ENCODE measurements at places on chromosomes 7 and 10.

GRCh38 chr7:90345595-90346335 lies 751 bp upstream of the GTPBP10 start:
- peak; percentile 32 for DNase-seq

DNA sequence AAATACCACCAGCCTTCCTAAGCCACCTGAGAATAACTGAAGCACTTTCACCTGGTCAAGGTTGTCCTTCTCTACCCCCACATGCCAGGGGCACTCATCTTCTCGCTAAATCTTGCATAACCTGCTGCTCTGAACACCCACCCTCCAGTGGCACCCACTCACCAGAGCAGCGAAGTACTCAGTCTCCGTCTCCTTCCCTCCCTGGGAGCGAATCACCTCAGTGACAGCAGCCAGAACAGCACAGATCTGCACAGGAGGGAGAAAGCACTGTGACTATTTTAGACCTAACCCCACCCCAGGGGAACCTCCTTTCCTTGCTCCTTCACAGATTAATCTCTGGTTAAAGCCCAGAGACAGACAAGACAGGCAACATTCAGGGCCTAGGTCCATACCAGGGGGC lies 5.1 kb downstream of the RRP12 start:
- DNase-seq, result no peak

DNA sequence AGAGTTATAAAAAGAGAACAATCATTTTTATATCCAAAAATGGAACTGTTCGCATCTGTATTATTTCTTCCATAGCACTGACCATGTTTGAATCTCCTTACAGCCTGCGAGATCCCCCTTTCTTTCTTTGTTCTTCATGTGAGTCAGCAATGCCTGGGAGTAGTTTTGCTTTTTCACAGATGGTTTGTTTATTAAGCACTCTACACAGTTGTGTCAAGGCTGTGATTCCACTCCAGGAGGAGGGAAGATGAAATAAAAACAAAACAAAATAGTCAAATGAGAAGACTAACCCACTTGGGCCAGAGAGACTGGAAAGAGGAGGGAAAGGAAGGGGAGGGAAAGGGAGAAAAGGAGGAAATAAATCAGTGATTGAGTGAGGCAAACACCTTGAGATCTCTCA lies 7.8 kb downstream of the LIPF start:
- no peak for DNase-seq

GRCh38 chr7:94375691-94376090 lies 19.0 kb upstream of the COL1A2 start:
- peak; percentile 77 for DNase-seq

DNA sequence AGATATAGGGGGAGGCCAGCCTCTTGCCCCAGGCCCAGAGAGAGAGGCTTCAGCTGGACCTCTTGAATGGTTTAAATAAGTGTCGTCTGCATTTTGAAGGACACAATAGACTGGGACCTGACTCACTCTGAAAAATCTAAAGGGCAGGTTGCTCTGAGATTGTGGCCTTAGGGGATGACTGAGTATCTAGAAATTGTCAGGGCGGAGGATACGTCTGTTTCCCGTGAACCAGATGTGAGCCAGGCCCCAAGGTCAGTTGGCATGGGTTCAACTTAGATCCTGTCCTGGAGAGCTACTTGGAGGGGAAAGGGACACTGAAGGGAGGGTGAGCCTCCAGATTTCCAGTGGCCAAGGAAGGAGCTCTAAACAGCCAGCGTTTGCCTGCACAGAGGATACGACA lies 110.2 kb downstream of the CHN2 start:
- peak; percentile 30 for DNase-seq

GRCh38 chr7:151313857-151314256 lies 27.8 kb upstream of the NUB1 start:
- no peak for DNase-seq

DNA sequence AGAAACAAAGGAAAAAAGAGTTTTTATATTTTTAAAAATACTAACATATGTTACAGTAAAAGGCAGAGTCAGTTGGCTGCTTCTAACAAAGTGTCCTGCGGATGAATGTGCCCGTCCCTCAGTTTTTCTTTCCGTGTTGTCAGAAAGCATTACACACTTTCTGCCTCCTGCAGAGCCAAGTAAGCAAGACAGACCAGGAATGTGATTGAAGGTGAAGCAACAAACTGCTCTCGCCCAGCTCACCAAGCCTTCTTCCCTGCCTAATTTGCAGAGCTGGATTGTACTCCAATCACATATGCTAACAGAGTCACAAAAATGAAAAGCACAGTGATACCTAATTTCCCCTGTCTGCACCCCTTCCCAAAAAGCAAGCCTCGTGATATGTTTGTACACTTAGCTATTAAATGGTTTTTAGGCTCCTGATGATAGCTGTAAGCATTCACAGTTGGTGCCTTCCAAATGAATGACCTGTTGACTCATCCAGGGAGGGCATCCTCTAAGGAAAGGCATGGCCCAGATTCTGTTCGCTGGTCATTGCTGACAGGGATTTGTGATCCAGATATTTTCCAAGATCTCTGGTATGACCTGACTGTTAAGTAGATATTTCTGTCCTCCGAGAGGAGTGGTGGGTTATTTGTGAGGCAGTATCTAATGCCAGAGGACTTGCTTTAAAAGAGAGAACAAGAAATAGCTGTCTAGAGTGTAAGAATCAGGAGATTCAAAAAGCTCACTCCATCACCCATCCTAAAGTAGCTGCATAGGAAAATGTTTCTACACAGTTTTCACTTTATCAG lies 187.3 kb upstream of the PLXDC2 start:
- DNase-seq, result no peak

DNA sequence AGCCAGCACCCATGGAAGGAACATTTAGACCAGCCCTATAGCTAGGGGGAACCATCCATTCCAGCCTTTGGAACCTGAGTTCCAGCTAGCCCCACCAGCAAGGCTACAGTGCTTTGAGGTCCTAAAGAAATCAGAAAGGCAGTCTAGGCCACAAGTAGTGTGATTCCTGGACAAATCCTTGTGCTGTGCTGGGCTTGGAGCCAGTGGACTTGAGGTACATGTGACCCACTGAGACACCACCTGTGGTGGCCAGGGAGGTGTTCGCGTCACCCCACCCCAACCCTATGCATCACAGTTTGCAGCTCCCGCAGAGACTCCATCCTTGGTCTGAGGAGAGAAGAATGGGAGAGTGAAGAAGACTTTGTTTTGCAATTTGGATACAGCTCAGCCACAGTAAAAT lies 31.8 kb downstream of the ZNF277 start:
- DNase-seq, result no peak

DNA sequence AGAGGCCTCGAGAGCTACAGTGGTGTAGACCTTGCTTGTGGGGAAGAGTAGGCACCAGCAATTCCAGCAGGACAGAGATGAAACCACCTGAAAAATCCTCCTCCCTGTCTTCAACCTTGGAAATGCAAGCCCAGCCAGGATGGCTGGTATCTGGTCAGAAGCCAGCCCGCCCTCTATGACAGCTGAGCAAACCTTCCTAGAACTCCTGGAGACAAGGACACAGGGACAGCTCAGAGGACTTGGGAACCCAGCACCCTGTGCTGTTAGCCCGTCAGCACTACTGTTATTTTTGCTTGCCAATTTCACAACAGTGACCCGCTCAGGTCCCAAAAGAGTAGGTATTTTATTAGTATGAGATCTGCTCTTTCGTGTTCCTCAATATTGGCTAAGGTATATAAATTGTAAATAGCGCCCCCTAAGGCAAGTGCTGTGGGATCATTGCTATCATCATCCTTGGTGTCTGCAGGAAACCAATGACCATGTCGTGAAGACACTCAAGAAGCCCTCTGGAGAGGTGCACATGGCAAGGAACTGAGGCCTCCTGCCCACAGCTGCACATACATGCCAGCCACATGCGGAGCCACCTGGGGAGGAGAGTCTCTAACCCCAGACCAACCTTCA lies 156.5 kb upstream of the CHST15 start:
- no peak for DNase-seq

DNA sequence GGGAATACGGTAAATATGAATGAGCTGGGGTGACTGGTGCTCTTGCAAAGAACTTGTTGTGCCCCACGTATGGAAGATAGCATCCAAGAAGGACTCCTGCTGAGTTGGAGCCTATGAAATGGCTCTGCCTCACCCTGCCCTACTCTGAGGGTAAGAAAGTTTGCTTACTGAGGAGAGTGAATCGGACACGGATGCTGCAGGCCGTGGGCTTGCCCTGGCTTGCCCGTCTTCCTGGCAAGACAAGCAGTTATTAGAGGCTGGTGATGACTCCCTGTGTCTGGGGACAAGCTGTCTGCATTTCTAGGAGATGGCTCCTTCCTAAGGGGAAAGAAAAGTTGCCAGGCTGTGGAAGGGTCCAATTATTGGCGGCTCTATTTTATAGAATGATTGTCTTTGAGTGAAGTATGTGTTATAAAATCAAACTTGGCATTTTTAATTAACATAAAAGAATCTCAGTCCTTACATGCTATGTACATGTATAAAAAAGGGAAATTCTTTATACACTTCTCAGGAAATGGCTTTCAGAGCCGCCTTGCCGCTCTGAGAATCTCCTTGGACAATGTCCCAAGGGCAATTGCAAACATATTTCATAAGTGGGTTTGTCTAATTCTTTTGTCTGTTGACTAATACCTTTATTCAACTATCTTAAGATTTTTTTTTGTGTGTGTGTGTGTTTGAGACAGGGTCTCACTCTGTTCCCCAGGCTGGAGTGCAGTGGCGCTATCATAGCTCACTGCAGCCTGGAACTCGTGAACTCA lies 64.6 kb downstream of the CYP26A1 start:
- DNase-seq, result no peak

DNA sequence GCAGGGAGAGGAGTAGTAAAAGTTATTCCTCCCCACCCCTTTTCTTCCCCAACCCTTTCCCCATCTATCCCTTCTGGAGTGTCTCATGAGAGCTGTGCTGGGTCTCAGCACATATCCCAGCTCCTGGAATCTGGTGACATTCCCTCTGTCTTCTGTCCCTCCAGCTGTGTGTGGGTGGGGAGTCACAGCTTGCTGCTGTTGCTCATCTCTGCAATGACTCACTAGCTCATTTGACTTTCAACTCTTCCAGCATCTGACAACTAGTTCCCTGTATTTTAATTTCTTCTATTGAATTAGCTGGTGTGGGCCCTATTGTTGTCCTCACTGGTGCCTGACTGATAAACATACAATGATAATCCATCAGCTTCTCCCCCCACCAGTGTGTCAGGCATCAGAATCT lies 198.9 kb upstream of the AUTS2 start:
- DNase-seq, result no peak

GRCh38 chr7:138935465-138936011 lies 45.7 kb downstream of the KIAA1549 start:
- peak; percentile 45 for DNase-seq

- no peak for DNase-seq
These were observed 129.2 kb downstream of the SRI start for GRCh38 chr7:88090671-88091070.

GRCh38 chr10:115649217-115649616 lies 556.1 kb downstream of the ATRNL1 start:
- DNase-seq, result no peak

- peak; percentile 66 for DNase-seq
These were observed 99.1 kb downstream of the ZNF680 start for GRCh38 chr7:64463636-64464375.

DNA sequence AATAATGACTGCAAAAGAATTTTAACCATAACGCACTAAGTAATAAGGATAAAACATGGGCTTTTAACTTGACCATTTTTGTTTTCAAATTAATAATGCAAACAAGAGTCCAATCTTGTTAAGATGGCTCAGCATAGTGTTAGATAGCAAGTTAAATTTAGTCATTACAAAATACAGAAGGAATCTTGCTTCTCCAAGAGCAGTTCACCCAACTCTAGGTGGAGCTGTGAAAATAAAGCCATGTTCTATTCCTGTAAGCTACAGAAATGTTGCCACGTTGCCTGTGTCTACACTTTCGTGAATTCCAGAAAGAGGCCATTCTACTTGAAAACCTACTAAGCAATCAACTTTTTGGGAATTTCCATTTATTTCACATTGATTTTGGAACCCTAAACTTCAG lies 191.9 kb downstream of the SFMBT2 start:
- DNase-seq, result no peak

- no peak for DNase-seq
These were observed 333.2 kb downstream of the RPS24 start for GRCh38 chr10:78366663-78367411.

DNA sequence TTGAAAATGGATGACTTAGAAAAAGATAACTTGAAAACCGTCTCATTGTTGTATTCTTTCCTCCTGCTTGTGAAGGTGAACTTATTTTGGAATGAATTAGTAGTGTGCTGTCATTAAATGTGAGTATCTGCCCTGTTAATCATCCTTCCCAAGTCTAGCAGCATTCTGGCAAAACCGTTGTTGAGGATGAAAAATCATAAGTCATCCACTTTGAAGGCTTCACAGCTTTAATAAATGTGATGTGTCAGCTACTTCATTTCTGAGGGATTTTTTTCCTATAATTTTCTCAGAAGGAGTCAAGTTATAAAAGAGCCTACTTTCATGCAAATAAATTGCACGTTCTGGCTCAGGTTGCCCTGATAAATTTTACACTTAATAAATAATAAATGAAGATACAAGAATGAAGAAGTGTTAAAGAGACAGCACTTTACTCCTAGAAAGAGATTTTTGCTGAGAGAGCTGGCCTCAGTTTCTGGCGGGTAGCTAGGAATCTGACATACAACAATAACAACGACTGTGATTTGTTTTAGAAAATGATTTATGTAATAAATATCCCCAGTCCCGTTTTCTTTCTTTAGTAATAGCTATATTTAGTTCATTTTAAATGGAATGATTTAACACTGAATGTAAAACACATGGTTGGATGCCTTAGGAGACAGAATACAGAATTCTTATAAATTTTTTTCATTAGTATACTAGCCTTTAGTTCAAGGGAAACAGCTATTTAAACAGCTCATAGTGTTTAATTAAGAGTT lies 516.5 kb upstream of the KLF6 start:
- no peak for DNase-seq

- no peak for DNase-seq
These were observed 793.0 kb upstream of the IGFBP3 start for GRCh38 chr7:46713868-46714596.

DNA sequence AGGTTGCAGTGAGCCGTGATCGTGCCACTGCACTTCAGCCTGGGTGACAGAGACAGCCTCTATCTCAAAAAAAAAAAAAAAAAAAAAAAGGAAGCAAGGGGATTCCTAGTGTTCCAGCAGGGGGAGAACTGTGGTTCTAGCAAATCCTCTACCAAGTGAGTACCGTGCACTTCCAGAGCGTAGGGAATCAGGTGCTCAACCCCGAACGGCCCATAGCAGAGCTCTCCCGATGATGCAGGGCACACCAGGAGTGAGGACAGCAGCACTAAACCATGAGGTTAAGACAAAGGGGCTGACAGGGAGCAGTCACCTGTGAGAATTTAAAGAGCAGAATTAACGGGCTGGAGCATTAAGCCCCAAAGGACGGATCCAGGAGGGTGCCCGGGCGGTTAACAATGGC lies 173.6 kb downstream of the PTPRN2 start:
- DNase-seq, result no peak

- DNase-seq, result no peak
These were observed 62.4 kb downstream of the COA1 start for GRCh38 chr7:43666938-43667337.

DNA sequence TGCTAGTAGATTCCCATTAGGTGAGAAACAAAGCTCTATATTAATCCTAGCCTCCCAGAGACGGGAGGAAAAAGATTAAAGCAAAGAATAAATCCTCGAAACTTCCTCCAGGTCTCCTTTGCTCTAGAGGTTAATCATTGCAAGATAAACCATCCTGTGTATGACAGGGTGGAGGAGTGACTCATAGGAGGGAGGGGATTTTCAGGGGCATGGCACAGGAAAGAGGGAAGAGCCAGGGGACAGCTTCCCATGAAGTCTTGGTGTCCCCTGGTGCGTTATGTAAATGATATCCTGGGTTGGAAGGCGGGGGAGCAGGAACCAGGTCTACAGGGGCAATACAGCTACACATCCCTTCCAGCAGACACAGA lies 780 bp downstream of the CYP3A5 start:
- DNase-seq, result no peak

Data from right hindlimb (tissue), 1 donor.